Mucosa of descending colon (tissue), 3 donors: ENCODE measurements at places on chromosomes 4 and X. TPM values are rescaled to one million over a fixed set of nuclear protein-coding genes. Genes with fewer than 3 reads are reported as not detected.

GRCh38 chr4:113446019-113446418, 315.5 kb downstream of the CAMK2D start:
- DNase-seq, result no peak

DNA sequence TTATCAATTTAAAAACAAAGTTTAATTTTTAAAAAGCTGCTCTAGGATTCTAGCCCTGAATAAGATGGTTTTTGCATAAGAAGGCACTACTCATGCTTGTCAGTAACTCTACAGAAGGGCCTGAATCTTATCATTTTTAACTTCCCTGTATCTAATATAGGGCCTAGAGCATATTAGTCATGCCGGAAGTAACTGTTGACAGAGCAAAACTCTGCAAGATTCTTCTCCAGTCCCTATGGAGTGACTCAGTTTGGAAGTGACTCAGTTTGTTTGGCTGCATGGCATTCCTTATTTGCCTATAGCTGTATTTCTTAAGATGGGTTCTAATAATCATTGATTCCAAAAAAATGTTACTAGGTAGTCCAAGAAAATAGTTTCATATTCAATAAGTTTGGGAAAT, 431.8 kb upstream of the HTR2C start:
- no peak for DNase-seq

DNA sequence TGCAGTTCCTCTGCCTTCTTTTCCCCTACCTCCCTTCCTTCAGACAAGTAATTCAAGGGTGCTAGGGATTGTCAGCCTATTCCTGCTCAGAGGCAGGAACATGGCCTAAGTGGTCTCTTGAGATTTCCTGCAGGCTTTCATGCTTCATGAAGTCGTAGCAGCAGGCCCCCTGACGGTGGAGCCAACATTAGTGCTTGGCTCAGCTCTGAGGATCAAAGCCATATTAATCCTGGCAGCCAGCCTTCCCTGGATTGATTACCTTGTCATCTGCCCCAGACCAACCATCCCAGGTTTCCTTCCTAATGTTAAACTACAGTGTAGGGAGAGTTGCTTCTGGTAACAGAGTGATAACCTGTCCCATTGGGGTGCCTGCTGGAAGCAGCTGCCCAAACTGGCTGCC, 84.1 kb downstream of the SLC16A2 start:
- DNase-seq, result no peak

Gene CPE
- 26.3 TPM for total RNA-seq

Gene JADE3
- total RNA-seq, result 4.7 TPM

Gene BANK1
- 1.1 TPM for total RNA-seq

Gene CTAG1A
- not detected for total RNA-seq

Gene FAM53A
- 0.65 TPM for total RNA-seq

Gene RNF128
- 25.5 TPM for total RNA-seq
